Cortex of kidney (tissue), 1 donor: ENCODE measurements at places on chromosomes 1 and 21.

GRCh38 chr21:36260030-36260787, 59.8 kb upstream of the MORC3 start:
- DNase-seq = no peak

GRCh38 chr1:45051005-45051772, 39.1 kb downstream of the UROD start:
- DNase-seq = no peak

DNA sequence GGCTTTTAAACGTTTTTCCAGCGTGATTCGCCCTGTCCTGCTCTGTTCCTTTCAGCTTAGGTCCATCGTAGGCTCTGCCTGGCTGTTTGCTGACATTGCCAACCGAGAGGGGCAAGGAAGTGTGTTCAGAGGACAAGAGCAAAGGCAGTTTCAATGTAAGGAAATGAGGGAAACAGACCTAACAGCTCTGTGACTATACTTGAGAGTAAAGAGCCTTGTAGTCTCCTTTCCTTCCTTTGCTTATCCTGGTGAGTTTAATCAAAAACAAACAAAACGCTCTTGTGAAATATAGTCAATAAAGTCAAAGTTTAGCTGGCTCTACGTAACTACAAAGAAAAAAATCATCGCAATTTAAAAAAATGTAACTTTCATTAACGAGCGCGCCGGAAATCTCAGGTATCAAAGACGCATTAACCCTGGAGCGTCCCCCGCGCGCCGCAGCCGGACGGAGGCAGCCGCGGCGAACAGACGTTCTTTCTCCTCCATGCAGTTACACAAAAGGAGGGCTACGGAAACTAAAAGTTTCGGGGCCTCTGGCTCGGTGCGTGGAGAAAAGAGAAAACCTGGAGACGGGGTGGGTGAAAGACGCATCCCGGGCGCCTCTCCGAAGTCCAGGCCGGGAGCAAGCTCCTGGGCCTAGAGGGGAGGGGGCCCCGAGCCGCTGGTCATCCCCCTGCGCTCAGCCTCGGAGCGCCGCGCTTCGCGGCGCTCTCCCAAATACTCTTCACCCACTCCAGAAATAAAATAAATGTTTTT, 617 bp upstream of the ADGRL2 start:
- DNase-seq = no peak

DNA sequence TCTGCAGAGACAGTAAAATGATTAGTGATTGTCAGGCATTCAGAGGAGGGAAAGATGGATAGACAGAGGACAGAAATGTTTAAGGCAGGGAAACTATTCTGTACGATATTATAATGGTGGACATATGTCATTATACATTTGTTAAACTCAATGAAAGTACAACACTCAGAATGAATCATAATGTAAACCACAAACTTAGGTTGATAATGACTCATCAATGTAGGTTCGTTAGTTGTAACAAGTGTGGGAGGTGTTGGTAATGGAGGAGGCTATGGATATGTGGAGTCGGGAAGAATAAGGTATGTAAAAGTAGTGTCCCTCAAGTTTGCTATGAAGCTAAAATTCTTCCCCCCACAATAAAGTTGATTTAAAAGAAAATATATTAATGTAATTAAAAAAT, 455.0 kb downstream of the BRINP3 start:
- no peak for DNase-seq

DNA sequence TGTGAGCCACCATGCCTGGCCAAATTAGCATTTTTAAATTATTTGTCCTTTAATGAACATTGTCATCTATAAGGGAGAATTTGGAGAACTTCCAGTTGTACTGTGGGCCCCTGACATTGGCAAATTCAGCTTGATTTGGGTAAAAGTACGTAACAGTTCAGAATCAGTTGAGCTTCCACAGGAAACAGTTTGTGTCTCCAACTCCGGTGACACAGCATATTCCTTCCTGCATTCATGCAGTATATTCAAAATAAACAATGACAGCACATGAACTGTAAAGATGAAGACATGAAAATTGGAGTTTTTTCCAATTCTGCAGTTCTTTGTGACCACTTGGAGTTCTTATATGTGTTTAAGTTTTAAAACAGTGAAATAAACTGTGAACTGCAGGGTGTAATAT, 28.2 kb downstream of the RNF220 start:
- no peak for DNase-seq

GRCh38 chr1:119510046-119510445, 3.0 kb downstream of the HSD3B1 start:
- no peak for DNase-seq

DNA sequence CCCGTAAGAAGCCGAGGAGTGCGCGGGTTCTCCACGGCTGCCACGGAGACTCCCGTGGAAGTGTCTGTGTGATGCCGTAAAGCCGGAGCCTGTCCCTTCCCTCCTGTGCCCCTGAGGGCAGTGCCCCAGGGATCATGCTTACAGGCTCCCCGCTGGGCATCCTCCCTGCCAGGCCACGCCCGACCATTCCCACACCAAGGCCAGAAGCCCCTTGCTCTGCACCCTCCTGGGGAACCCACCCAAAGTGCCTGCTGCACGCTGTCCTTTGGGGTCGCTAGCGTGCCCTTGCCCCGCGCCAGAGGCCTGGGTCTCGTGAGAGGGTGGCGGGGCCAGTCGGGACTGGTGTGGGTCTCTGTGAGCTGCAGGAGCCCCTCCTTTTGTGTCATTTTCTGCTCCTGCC, 228.5 kb upstream of the C1orf174 start:
- no peak for DNase-seq

DNA sequence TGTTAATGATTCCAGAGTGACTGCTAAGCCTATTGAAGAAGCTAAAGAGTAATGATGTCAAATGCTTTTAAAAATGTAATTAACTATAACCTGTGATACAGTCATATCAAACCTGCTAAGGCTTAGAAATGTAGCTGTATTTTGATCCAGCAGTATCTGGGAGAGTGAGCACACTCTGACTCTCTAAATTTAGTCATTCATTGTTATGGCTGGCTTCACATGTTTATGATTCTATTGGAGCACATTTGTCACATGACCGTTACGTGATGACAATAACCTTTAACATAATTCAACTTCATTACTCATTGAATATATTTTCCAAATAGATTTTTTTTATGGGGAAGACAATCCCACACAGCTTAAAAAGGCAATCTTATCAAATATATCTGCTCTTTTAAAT, 587.1 kb downstream of the LMO4 start:
- no peak for DNase-seq

- no peak for DNase-seq
Measured at GRCh38 chr1:32361674-32362473, 411 bp downstream of the FAM229A start.

- DNase-seq = no peak
Measured at GRCh38 chr1:57464756-57465155, 40.9 kb upstream of the DAB1 start.

DNA sequence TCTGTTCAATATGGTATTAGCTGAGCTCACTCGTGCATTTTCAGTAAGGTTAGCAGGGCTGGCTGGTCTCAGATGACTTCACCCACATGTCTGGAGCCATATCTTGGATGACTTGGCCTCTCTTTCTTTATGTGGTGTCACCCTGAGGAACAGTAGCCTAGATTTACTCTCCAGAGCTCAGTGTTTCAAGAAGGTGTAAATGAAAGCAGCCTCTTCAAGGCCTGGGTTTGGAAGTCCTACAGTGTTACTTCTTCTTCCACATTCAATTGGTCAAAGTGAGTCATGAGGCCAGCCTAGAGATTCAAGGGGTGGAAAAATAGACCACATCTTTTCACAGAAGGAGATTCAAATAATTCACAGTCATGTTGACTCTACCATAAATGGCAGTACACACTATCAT, 12.2 kb downstream of the VCAM1 start:
- DNase-seq = no peak

DNA sequence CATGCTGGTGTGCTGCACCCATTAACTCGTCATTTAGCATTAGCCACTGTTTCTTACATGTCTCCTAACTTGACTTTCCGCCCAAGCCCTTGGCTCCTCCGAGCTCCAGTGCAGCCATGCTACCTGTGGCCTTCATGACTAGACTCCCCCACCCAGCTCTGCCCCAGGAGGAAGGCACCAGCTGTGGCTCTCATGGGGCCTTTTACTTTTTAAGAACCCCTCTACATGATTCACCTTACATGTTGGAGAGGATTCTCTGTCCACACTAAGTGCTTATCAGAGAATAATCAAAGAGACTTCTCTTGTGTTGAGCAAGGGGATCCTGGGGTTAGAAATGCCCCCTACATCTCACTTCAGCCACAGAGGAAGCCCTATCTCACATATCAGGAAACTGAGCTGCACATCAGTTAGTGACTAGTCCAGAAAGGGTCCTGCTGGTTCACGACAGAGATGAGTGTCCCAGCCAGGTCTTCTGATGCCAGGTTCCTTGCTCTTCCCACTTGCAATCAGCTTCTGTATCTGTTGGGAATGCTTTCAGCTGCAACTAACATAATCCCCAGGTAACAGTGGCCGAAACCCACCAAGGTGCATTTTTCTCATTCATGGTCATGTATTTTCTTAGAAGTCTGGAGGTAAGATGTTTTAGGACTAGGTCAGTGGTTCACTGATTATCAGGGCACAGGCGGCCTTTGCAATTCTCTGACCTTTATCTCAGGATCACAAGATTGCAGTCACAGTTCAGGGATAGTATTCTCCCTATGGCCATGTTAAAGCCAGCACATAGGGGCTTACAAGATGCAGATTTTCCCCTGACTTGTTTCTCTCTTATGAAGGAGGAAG, 45.9 kb downstream of the KLHDC7A start:
- no peak for DNase-seq

DNA sequence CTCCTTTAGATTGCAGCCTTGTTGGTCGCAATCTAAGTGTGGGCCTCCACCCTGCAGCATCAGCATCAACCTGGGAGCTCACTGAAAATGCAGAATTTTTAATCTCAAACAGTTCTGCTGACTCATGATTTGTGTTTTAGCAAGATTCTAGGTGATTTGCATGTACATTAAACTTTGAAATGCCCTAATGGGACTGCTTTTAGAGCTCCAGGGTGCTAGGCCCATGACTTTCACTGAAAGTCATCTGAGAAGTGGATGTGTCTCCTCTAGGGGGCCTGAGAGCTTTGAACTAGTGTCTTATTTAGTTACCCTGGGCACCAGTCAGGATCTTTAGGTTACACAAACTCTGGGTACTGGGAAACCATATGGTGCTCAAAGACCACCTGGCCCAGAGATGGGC, 9.0 kb downstream of the TRIM67 start:
- DNase-seq = no peak

DNA sequence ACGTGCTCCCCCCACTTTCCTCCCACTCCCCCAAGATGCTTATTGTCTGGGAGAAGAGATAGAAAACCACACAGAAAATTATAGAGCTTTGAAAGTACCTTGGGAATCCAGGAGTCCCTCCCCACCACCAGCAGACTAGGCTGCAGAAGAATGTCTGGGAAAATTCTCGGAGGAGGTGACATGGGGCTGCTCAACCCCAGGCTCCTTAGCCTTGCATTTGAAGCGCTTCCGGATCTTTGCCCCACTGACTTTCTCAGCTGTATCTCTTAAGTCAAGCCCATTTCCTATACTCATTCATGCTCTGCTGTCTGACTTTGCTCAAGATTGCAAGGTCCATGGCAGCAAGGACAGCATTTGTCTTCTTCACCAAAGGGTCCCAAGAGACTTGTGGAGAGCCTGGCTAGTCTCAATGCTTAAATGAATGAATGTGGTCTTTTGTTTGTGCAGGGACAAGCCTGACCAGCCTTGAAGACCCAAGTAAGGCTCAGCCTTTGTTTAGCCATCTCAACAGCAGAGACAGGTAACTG, 38.0 kb downstream of the DNTTIP2 start:
- no peak for DNase-seq

DNA sequence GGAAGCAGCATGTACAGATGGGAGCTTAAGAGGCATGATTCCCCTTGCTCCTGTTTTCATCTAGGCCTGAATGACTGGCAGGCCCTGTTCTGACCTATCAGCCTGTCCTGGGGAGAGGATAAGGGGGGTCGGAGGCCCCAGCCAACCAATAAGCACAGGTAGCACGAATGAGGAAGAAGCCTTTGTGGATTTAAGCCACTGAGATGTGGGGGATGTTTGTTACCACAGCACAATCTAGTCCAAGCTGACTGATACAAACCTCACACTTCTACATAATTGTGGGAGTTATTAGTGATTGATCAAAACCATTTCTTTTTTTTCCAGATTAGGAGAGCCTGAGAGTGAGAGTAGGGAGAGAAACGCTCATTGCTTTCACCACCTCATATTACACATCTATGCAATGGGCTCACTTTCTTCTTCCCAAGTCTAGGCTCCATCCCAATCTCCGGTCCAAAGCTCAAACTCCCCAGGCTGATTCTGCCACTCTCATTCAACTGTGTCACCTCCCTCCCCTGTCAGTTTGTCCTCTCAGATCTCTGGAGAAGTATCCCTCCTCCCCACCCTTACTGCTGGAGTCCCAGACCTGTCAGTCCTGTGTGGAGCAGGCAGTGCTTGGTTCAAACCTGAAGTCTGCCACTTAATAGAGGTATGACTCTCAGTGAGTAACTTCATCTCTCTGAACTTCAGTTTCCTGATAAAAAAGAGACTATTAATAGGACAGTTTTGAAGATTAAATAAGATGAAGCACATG, 220.5 kb downstream of the PTPRU start:
- DNase-seq = no peak

DNA sequence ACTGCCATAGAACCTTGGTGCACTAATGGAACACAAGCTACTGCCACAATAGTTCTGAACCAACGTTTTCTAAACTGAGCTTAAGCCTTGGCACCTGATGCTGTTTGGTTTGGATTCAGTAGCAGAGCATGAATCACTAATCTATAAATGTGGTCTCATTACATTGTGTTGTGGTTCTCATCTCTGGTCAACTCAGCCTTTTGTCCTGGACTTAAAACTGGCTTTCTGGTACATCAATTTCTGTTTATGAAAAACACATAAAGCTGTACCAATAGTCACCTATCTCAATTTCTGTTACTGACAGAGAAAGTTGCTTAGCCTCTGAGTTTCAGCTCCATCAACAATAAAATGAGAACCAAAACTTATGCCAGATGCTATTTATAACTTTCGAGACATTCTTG, 197.5 kb upstream of the KIAA0040 start:
- no peak for DNase-seq

GRCh38 chr1:98184856-98185255, 264.0 kb upstream of the DPYD start:
- DNase-seq = no peak

- DNase-seq = no peak
Measured at GRCh38 chr1:94183197-94183815, 54.1 kb downstream of the ARHGAP29 start.

- no peak for DNase-seq
Measured at GRCh38 chr1:180470031-180470430, 32.3 kb downstream of the ACBD6 start.

GRCh38 chr21:34593954-34594531, 20.9 kb downstream of the RCAN1 start:
- no peak for DNase-seq
